ENCODE measurements at places on chromosomes 16 and 17.

DNA sequence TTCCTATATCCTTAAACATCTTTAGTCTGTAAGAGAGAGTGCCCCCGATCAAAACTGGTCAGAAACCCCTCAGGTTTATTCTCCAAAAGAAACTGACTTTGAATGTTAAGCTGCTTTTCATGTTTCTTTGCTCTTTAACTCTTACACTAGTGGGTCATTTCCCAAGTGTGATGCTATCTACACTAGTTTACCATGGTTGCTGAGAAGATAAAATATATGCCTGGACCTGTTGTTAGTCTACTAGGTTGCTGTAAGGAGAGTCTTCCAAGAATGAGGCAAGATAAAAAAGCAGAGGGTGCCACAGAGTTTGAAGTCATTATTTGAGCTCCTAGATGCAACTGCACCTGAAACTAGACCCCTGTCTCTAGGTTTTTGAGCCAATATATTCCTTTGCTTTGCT, 12.2 kb upstream of the ZKSCAN2 start:
- no peak overlapping the region for H3K4me3 ChIP-seq
- H3K4me1 ChIP-seq, result no peaks in the 10 kb centered on the region
- no peak for DNase-seq
- no peak overlapping the region for H3K27ac ChIP-seq
- H3K27me3 ChIP-seq, result no peaks in the 10 kb centered on the region
- no peaks in the 10 kb centered on the region for H3K36me3 ChIP-seq

DNA sequence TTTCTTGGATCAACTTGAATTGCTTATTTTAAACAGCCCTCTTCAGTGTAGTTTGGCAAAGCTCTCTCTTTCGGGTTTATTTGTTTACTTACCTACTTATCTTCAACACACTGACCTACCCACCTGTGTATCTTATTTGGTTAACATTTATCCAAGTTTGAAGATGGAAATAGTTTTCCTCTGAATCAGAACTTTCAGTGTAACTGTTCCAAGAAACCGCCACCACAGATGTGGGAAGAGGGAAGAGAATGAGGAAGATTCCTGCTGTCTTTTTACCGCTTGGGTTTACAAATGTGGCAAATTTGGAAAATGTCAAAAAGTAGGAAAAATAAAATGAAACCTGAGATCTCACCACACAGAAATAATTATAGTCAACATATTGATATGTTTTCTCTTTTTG, 115.8 kb downstream of the MSI2 start:
- peaks cover 15% of the 10 kb centered on the region for H3K4me1 ChIP-seq
- DNase-seq, result no peak
- no peaks in the 10 kb centered on the region for H3K27me3 ChIP-seq
- no peak overlapping the region for H3K4me3 ChIP-seq
- H3K36me3 ChIP-seq, result no peaks in the 10 kb centered on the region

GRCh38 chr16:17469011-17469740, 1.6 kb downstream of the XYLT1 start:
- H3K4me1 ChIP-seq, result peaks cover 30% of the 10 kb centered on the region
- no peak for DNase-seq
- H3K27ac ChIP-seq, result no peak overlapping the region
- peak overlapping the region; percentile 66 for H3K4me3 ChIP-seq
- H3K36me3 ChIP-seq, result no peaks in the 10 kb centered on the region
- H3K27me3 ChIP-seq, result no peaks in the 10 kb centered on the region

GRCh38 chr16:49494474-49494873, 120.9 kb downstream of the C16orf78 start:
- H3K27me3 ChIP-seq, result no peaks in the 10 kb centered on the region
- peaks cover 8% of the 10 kb centered on the region for H3K4me1 ChIP-seq
- H3K36me3 ChIP-seq, result no peaks in the 10 kb centered on the region
- no peak overlapping the region for H3K27ac ChIP-seq
- no peak overlapping the region for H3K4me3 ChIP-seq

GRCh38 chr16:66342294-66342900, 24.1 kb upstream of the CDH5 start:
- no peak overlapping the region for H3K4me3 ChIP-seq
- H3K27me3 ChIP-seq, result no peaks in the 10 kb centered on the region
- H3K27ac ChIP-seq, result no peak overlapping the region
- peak; percentile 63 for DNase-seq

DNA sequence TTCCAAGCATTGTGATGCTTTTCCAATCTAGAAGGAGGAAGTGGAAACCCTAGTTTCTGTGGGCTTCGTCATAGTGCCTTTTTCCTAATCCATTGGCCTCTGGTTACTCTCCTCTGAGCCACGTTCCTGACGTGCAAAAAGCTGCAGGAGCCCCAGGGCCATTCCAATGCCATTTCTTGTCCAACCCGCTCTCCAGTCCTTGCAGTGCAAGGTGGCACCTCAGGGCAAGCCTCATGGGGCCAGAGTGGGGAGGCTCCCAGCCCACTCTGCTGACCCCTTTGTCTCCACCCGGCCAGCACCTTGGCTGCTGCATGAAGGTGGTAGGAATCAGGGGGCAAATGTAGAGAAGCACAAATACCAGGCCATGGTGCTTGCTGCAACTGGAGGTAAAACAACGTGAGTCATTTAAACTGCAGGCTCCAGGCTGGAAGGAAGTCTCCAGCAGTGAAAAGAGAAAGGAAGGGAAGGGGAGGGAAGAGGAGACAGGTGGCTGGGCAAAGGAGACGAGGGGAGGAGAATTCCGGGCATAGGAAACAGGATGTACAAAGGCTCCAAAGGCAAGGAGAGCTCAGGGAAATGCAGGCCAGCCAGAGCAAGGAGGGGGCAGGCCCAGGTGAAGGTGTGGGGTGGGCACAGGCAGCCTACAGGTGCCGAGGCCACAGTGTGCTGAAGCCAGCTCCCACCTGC, 168.2 kb upstream of the TNRC6C start:
- H3K27ac ChIP-seq, result no peak overlapping the region
- H3K4me1 ChIP-seq, result no peaks in the 10 kb centered on the region
- no peak for DNase-seq
- no peak overlapping the region for H3K4me3 ChIP-seq

- no peak for DNase-seq
- no peak overlapping the region for H3K27ac ChIP-seq
- H3K27me3 ChIP-seq, result no peaks in the 10 kb centered on the region
Observed at GRCh38 chr17:13129356-13129755, 111.5 kb upstream of the ELAC2 start.

DNA sequence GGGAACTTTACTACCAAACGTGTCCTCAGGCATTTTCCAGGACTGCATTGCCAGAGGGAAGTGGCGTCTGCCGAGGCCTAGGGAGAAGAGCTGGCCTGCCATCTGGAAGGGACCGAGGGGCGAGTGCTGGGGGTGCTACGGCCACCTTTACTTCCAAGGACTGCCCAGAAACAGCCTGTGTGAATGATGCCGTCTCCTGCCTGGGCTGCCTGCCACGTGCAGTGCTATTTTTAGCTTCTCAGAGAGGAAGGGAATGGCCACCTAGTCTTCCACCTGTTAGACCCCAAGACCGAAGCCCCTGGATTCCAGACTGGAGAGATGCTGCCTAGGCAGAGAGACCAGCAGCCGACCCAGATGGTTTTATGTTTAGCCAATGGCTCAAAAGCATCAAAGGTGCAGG, 57.2 kb downstream of the VAC14 start:
- H3K4me3 ChIP-seq, result no peak overlapping the region
- no peak overlapping the region for H3K27ac ChIP-seq

- no peaks in the 10 kb centered on the region for H3K4me1 ChIP-seq
- H3K4me3 ChIP-seq, result no peak overlapping the region
- H3K27me3 ChIP-seq, result no peaks in the 10 kb centered on the region
- no peak for DNase-seq
- no peaks in the 10 kb centered on the region for H3K36me3 ChIP-seq
- no peak overlapping the region for H3K27ac ChIP-seq
Observed at GRCh38 chr16:79826732-79827475, 226.4 kb upstream of the MAF start.

GRCh38 chr17:37640015-37640414, 3.2 kb downstream of the DDX52 start:
- peaks cover 44% of the 10 kb centered on the region for H3K36me3 ChIP-seq
- H3K4me1 ChIP-seq, result peaks cover 22% of the 10 kb centered on the region
- no peak overlapping the region for H3K4me3 ChIP-seq
- H3K27me3 ChIP-seq, result no peaks in the 10 kb centered on the region
- H3K27ac ChIP-seq, result no peak overlapping the region

DNA sequence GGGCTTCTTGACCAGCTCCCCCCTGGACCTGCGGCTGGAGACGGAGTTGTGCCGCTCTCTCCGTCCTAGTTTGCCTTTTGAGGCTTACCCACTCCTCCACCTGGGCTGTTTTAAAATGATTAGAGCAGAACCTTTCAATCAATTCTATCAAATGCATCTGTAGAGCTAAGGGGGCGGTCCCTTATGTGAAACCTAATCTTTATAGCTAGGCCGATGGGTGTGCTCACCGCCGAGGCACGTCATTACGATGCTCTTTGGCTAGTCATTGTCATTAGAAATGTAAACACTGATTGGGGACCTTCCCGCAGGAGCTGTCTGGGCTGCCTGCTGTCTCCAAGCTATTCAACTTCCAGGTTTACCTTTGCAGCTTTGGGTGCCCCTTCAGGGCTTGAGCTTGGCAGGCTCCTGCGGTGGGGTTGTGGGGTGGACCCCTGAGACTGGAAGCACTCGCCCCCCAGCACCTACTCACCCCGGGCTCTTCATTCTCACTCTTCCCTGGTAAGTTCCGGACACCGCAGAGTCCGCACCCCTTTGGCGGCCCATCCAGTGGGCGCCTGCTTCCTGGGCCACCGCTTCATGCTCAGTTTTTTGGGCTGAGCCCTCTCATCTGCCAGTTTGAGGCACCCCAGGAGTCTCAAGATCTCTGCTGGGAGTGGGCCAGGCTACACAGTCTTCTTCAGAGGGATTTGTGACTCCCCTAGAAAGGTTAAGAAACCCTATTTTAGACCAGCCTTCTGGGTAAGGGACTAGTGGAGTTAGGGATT, 20.9 kb upstream of the IL17C start:
- H3K36me3 ChIP-seq, result peaks cover 34% of the 10 kb centered on the region
- H3K4me1 ChIP-seq, result no peaks in the 10 kb centered on the region
- H3K27ac ChIP-seq, result no peak overlapping the region
- H3K4me3 ChIP-seq, result no peak overlapping the region
- H3K27me3 ChIP-seq, result no peaks in the 10 kb centered on the region
- no peak for DNase-seq

DNA sequence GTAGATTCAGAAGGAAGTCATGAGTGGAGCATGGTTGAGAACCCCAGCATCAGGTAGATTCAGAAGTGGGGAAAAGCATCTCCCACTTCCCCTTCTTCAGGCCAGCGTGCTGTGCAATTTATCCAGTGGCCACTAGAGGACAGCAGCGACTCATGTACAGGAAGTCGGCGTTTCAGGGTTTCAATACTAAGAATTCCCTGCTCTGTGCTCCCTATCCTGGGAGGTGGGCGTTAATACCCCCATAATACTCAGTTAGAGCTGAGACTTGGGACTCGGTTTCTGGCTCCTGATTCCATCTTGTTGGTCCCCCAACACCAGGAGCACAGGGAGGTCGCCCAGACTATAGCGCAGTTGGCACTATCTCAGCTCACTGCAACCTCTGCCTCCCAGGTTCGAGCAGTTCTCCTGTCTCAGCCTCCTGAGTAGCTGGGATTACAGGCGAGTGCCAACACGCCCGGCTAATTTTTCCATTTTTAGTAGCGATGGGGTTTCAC, 75.3 kb upstream of the AMZ2 start:
- no peaks in the 10 kb centered on the region for H3K27me3 ChIP-seq
- DNase-seq, result peak; percentile 77
- no peaks in the 10 kb centered on the region for H3K4me1 ChIP-seq
- no peak overlapping the region for H3K4me3 ChIP-seq
- no peak overlapping the region for H3K27ac ChIP-seq

- no peak for DNase-seq
- H3K27ac ChIP-seq, result no peak overlapping the region
- no peaks in the 10 kb centered on the region for H3K36me3 ChIP-seq
- H3K4me3 ChIP-seq, result no peak overlapping the region
- no peaks in the 10 kb centered on the region for H3K4me1 ChIP-seq
Observed at GRCh38 chr16:21197112-21197511, 14.3 kb downstream of the ZP2 start.

GRCh38 chr16:57966204-57966771, 4.6 kb downstream of the CNGB1 start:
- no peaks in the 10 kb centered on the region for H3K36me3 ChIP-seq
- no peaks in the 10 kb centered on the region for H3K27me3 ChIP-seq
- no peak for DNase-seq
- H3K4me1 ChIP-seq, result no peaks in the 10 kb centered on the region
- no peak overlapping the region for H3K4me3 ChIP-seq

DNA sequence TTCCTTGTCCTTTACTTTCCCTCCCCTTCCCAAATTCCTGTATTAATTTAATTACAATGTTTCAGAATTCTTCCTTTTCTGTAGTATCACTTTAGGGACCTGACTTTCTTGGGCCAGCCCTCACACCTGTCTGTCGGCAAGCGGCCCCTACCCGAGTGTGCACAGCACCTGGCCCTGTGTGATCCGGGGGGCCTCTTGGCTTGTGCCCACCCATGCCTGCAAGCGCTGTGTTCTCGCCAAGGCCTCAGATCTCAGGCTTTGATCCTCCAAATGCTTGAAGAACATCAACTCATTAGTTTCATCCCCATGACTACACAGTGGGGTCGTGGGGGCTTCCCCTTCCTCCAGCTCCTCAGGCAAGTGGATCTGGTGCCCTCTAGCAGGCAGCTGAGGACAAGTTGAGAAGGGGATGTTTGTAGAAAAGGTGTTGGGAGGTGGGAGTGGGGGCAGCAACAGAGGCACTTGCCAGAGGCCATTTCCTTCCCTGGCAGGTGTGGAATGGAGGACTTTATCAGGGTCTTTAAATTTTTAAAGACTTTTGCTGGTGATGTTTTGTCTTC, 15.7 kb upstream of the CDH3 start:
- no peak overlapping the region for H3K4me3 ChIP-seq
- no peak for DNase-seq
- no peaks in the 10 kb centered on the region for H3K36me3 ChIP-seq
- H3K27ac ChIP-seq, result no peak overlapping the region
- no peaks in the 10 kb centered on the region for H3K27me3 ChIP-seq

GRCh38 chr16:26212599-26212998, 520.8 kb downstream of the HS3ST4 start:
- no peaks in the 10 kb centered on the region for H3K4me1 ChIP-seq
- H3K27ac ChIP-seq, result no peak overlapping the region
- DNase-seq, result no peak
- H3K4me3 ChIP-seq, result no peak overlapping the region
- no peaks in the 10 kb centered on the region for H3K36me3 ChIP-seq

GRCh38 chr17:4711661-4712181, 1.3 kb downstream of the ARRB2 start:
- no peaks in the 10 kb centered on the region for H3K27me3 ChIP-seq
- H3K4me3 ChIP-seq, result peak overlapping the region; percentile 69
- peaks cover 20% of the 10 kb centered on the region for H3K4me1 ChIP-seq
- H3K36me3 ChIP-seq, result peaks cover 11% of the 10 kb centered on the region

Measured in upper lobe of right lung (tissue), 1 donor.